ENCODE measurements at places on chromosomes 11 and 22. TPM values are rescaled to one million over a fixed set of nuclear protein-coding genes. Genes with fewer than 3 reads are reported as not detected.

Gene TMEM218
- 11.6 TPM for total RNA-seq

- no peak for DNase-seq
Measured at GRCh38 chr11:97890466-97890865, 1130.3 kb upstream of the CNTN5 start.

- DNase-seq = peak; percentile 36
Measured at GRCh38 chr11:56841210-56841810, 92.8 kb upstream of the OR9G4 start.

- DNase-seq = no peak
Measured at GRCh38 chr22:45237065-45237990, 3.4 kb downstream of the KIAA0930 start.

DNA sequence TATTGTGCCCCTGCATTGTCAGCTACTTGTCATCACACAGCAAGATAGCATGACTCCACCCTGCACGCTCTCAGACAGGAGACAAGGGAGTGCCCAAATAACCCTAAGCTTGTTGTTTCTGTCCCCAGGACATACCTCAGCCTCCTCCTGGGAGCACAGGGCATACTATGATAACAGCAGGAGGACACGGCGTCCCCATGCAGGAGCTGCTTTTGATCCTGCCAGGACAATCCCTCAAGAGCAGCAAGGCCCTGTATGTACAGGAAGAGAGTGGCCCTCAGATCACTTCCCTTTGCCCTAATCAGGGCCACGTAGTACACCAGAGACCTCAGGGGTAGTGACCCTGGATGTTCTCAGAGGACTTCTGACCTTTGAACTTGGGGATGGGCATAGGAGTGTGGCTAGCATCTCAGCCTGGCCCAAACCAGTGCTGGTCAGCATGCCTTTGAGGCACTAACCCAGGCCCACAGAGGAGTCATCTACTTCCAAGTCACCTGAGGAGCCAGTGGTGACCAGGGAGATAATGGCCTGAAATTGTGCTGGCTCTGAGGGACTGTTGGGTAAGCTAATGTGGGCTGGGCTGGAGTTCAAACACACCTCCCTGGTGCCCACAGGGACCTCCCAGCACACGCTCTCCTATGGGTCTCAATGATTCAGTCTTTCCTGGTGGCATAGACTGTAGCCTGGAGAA, 9.2 kb downstream of the APOA4 start:
- DNase-seq = no peak

DNA sequence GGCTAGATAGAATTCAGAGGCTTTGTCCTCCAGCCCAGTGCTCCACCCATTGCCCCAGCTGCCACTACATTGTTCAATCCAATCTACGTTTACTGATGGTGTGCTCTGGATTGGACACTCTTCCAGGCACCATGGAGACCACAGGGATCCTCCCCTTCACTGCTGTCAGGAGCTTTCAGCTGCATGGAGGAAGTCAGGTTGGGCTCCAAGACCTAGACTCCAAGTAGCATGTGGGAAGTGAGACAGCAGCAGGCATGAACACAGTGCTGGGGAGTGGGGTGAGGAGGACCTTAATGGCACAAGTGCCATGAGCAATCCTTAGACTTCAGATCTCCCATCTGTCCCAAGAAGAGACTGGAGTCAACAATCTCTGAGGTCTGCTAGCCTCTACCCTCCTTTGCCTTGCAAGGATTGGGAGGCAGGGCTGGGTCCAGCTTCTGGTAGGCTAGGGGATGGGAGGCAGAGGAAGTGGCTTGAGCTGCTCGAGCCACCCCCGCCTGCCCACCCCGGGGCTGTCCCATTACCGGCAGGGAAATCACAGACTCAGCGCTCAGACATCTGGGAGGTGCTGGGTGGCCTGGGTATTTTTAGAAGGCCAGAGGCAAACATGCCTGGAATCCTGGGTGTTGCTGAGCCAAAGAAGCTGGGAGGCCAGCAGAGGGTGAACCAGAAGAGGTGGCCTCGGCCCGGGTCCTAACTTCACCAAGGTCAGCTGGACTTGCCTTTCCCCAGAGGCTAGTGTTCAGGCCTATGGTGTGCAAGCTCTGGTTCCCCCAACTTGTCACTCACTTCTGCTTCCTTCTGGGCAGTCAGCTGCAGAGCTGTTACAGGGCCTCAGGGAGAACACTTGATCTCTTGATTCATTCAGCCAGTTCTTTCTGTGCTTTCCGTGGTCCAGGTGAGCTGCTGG, 15.2 kb upstream of the FCHSD2 start:
- peak; percentile 72 for DNase-seq

GRCh38 chr11:1830322-1831223, 4.2 kb upstream of the SYT8 start:
- peak; percentile 20 for DNase-seq

- DNase-seq = no peak
Measured at GRCh38 chr22:38066381-38067027, 9.3 kb downstream of the PICK1 start.

DNA sequence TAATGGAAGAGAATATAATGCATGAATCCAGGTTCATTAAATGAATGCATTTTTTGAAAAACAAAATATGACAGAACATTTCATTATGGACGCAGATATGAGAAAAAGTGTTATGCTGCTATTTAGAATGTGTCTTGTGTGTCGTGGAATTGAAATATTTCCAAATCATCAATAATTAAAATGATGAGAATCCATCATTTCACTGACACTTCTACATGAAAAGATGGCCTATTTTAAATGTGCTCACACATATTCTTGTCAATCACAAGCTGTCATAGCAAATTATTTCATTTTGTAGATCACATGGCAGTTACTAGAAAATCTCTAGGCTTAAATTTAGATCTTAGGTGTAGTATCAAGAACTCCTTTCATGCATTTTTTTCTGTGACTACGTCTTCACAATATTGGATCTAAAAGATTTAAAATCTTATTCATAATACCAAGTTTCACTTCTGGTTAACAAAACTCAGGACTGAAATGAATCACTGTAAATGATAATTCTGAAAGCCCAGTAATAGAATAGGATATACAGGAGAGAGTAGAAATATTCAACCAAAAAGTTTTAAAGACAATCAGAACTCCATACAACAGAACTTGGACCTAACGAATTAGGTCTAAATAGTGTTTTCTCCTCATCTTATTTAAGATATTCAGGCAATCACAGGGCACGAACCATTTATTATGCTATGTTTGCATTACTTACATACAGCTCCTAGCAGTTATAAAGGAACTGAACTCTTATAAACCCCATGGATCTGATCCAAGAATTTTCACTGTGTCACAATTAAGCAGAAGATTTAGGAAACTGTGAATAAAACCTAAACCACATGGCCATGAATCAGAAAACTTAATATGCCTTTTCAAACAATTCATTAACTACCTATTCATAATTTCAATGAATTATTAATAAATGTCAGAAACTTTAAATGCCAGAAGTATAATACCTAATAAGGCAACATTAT, 67.7 kb downstream of the DCDC1 start:
- DNase-seq = no peak

DNA sequence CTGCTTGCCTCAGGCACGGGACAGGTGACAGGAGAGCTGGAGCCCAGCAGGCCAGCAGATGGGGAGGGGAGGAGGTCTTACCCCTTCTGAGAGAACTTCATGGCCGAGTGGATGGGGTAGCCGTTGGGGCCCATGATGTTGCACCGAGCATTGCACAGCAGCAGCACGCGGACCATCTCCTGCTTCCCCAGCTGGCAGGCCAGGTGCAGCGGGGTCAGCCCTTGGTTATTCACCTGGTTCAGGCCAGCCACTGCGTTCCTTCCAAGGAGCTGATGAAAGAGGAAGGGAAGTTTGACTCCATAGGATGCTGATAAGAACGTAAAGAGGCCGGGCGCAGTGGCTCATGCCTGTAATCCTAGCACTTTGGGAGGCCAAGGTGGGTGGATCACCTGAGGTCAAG, 29.4 kb upstream of the BAIAP2L2 start:
- no peak for DNase-seq

GRCh38 chr11:57192316-57192715, 10.6 kb downstream of the LRRC55 start:
- no peak for DNase-seq

Measured in astrocyte (in vitro differentiated cells and primary cell).